ENCODE measurements at places on chromosomes 7 and 10.

DNA sequence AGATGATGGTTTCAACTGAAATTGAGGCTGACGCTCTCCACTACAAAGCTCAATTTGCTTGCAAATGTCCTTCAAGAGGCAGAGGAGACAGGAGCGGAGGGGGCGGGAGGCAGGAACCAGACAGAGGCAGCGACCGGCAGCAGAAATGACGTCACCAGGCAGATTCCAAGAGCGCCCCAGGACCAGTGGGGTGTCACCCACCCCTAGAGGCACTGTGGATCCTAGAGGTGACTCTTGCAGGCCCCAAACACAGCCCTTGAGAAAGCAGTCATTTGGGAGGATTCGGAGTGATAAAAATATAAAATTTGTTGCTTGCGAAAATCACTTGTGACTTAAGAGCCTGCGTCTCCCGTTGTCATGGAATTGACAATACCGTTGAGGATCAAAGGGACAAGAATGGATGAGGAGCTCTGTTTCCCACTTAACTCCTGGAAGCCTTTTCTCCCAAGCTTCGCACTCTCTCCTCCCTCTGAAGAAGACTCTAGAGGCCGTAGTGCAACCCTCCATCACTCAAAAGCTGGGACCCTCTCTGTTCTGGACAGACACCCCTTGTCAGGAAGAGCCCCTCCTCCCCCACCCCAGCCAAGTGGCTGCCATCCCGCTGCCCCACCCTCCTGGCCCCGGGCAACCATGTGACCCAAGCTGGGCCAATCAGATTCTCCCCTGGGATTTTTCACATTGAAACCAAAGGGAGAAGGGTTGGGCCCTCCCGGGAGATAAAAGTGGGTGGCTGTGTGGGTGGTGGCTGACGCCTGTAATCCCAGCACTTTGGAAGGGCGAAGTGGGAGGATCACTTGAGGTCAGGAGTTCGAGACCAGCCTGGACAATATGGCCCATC, 16.3 kb upstream of the SLC29A4 start:
- DNase-seq: no peak

GRCh38 chr7:51198654-51199053, 118.0 kb downstream of the COBL start:
- no peak for DNase-seq

GRCh38 chr10:131847241-131847783, 53.5 kb upstream of the PPP2R2D start:
- no peak for DNase-seq

DNA sequence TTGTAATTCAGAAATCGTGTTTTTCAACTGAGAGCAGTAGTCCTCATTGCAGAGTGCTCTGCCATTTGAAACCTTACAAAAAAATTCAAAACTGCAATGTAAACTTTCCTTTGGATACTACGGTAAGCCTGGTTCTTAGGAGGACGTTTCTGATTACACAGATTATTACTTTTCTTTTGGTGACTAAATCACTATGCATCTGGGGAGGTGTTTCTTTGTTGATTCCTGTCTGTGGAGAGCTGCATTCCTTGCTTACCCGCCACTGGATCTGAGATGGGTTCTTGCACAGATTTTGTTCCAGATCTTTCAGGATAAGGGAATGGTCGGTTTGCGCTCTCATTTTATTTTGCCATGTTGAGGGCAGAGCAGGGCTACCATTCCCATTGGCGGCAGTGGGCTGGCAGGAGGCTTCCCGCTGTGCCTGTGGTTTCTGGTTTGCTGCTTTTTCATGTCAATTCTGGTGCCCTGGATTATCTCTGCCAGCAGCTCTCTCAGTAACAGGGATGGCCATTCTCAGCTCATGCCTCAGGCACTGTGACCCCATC, 485.1 kb downstream of the GLRX3 start:
- DNase-seq: no peak

DNA sequence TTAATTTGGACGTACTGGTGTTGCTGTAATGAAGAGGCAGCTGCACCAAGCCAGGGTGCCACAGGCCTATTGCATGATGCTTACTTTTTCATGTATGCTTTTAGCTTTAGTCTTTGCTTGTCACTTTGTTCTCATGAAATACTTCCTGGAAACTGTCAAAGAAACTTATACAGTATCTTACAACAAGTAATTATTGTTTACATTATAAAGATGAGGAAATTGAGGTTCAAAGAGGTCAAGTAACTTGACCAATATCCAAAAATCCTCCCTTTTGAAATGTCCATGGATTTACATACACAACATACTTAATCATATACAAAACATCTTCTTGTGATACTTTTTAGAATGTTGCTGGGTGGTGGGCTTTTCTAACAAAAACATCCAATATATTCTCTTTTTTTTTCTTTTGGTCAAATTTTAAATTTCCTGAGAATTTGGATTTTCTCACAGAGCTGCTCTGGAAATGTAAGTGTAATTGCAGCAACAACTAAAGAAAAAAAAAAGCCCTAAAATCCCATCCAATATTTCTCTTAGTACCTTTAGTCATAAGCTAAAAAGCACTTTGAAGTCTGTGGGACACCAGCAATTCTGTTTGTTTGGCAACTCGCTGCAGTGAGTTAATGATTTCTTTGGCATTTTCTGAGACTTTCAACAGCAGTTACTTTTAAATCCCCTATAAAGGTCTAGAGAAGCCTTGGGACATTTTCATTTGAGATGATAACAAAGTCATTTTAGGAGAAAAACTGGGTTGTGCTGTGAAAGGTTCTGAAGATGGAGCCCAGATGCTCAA, 500.6 kb upstream of the IGFBP3 start:
- no peak for DNase-seq

GRCh38 chr7:54111814-54112511, 430.2 kb upstream of the VSTM2A start:
- no peak for DNase-seq

DNA sequence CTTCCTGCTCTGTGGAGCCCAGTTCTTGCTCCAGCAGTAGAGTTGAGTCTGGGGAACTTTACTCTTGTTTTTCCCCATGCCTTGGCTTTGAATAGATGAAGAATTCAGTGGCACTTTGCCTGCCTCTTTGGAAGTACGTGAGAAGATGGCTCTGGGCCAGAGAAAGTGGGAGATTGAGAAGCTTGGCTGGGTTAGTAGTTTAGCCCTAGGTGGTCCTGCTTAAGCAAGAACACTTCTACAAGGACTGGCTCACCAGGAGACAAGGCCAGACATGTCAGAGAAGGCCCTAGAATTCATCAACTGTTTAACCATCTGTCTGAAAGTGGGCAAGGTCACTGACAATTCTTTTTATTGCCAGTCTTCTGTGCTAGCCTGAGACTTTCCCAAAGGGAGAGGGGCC, 410.3 kb downstream of the TYW1 start:
- no peak for DNase-seq

DNA sequence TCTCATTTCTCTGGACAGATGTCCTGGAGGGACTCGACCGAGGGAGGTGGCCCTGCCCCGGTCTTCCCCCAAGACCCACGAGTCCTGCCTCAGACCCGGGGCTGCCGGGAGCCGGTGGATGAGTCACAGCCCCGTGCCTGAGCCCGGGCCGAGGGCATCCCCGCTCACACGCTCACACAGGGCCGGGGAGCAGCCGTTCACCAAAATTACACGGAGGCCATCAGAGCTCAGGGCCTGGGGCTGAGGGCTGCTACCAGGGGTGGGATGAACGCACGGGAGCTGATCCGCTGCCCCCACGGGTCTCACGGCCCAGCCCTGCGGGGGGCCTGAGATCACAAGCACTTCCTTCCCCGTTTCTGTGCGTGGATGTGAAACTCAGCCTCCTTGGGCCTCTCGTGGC, 17.5 kb downstream of the FAM20C start:
- no peak for DNase-seq

GRCh38 chr7:138665249-138665648, 35.9 kb downstream of the SVOPL start:
- DNase-seq: no peak

DNA sequence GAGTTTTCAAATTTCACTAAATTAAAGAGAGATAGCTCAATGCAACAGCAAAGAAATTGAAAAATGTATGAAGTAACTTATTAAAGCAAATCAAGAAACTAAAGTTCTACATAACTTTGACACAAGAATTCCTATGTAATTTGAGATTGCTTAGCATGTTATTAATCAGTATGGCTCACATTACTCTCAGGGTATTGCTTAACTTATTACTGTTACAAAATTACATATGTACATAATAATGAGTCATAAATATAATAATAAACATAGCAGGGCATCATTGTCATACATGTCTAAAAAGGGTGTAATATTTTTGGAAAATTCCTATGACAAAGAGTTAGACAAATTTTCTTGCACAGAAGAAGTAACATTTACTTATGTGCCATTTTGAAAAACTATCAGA, 75.0 kb downstream of the ZWINT start:
- no peak for DNase-seq

GRCh38 chr10:103661198-103661950, 167.9 kb downstream of the NEURL1 start:
- DNase-seq: peak; percentile 67

DNA sequence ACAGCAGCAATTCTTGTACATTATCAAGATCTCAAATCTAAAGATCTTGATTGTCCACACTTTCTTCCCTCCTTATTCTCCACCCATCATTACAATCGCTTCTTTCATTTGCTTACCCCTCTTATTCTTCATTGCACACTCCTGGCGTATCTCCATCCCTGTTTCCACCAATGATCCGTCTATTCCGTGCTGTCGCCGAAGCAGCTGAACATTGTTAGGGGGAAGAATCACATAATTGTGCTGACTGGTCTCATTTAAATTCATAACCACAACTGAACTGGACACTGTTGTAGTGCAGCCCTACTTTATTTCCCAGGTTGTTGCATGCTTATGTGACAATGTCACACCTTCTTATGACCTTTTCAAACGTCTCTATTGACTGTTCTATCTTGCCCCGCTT, 18.9 kb upstream of the NRP1 start:
- no peak for DNase-seq

DNA sequence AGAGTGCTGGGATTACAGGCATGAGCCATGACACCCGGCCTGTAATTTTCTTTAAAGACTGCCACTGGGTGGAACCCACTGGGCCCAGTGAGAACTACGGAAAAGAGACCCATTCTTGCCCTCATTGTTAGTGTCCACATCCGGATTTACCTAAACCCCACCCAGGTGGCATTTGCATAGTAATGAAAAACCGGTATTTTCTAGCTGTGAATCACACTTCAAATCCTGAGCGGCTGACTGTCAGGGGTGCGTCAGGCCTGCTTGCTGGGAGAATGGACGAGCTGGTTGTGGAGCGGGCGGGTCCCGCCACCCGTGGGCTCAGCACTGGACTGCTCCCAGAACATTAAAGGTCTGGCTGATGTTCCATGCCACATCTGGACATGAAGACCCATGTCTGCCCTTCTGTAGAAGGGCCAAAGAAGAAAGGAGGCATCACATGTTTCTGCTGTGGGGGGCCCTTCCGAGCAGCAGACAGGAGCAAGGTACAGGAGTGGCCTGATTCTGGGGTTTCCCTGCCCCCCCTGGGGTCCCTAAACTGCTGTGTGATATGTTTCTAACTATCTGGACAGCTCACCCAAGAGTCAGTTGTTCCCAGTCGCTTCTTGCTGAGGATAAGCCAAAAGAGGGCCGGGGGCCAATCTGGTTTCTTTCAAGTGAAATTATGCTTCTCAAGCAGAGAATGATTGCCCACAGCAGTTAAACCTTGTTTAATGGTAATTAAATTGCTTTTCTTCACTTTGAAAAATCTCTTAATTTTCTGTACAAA, 46.4 kb downstream of the KIAA1217 start:
- no peak for DNase-seq
